CD4-positive, alpha-beta T cell treated with Interleukin-6 at 100 ng/mL for 8 hours (primary cell): ENCODE measurements at places on chromosomes 12 and 14.

- no peak for DNase-seq
These were observed 113.7 kb downstream of the SAMD4A start for GRCh38 chr14:54680651-54681050.

DNA sequence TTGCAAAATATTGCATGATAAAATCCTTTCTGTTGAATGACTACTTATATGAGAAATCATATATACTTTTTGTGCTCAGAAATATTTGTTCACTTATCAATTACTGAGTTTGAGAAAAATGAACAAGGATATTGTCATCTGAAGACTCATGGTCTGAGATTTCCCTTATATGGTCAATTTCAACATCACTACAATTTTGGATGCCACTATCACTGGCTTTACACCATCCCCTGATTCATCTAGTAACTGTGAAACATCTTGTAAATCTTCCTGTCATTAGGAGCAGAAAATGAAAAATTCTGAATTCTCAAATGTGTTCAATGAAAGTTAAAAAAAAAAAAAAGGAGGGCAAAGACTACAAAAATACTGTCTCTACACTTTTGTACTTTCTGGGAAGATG is 21.8 kb upstream of the GXYLT1 start:
- no peak for DNase-seq

- DNase-seq = peak; percentile 72
These were observed 31.6 kb downstream of the WBP11 start for GRCh38 chr12:14771651-14772137.

- no peak for DNase-seq
These were observed 287.3 kb downstream of the RAD51B start for GRCh38 chr14:68106905-68107304.

DNA sequence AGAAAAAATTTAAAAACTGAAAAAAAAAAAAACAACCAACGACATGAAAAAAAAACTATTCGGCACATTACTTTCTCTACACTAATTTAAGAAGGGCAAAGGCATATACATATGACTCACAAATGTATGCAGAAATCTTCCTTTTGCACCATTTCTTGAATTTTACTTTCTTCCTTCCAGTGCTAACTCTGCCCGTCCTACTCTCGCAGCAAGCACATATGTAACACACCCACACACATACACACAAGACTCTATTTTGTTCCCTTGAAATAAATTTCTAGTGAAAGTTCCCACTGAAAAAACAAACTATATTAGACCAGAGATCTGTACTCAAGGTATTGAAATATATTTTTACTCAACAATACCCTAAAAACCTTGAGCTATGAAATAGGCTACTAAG is 14.6 kb downstream of the BTG1 start:
- no peak for DNase-seq

GRCh38 chr14:100617410-100618317 is 30.4 kb upstream of the BEGAIN start:
- peak; percentile 29 for DNase-seq

DNA sequence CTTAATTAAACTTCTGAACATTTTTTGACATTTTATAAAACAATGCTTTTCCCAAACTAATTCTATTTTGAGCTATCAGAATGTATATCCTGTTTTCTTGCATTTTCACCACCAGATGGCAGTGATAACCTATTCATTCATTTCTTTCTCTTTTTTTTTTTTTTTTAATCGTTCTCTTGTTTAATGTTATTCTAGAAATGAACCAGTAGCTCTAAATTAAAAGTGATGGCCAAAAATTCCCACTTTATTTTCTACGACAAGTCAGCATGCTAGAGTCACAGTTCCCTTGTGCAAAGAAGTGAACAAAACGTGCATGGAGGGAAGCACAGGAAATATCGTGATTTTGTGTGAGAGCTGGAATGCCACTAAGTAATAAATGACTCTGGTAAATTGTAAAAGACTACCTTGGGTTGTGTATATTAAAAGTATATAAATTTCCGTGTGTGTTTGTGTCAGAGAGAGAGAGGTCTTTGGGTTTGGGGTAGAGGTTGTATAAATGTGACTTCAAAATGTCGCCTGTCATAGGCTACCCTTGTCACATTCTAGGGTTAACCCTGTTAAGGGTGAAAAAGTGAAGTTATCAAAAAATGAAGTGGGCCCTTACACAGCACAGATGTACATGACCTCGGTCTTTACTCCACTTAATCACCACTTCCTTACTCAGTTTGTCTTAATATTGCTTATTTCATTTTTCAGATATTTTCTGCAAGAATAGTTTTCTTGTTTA is 40.4 kb upstream of the LDHB start:
- DNase-seq = peak; percentile 23
